ENCODE measurements at places on chromosomes 12 and 14.

DNA sequence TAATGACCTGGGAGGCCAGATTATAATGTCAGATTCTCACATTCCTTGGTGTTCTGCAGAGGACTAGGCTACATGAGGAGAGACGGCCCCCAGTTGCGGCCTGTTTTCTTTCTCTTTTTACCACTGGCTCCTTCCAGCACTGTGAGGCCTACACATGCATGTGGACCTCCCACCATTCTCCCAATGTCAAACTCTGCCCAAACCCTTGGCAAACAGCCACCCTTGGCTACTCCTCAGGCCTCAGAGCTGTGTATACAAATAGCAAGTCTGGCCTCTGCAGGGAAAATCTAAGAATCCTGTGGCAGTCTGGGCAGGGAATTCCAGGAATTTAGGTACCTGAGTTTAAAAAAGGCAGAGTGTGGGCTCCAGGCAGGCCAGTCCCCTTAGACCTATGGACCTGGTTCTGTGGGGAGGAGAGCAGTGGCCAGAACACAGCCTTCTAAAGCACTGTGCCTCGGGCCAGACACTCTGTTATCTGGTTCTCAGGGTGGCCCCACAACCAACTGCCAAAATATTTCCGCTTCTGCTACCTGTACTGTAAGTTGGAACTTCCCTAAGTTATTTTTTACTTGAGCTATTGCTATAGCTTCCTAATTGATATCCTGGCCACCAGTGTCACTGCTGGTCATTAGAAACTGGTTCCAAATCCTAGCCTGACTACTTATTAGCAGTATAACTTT is 19.9 kb upstream of the NEDD1 start:
- DNase-seq = no peak

DNA sequence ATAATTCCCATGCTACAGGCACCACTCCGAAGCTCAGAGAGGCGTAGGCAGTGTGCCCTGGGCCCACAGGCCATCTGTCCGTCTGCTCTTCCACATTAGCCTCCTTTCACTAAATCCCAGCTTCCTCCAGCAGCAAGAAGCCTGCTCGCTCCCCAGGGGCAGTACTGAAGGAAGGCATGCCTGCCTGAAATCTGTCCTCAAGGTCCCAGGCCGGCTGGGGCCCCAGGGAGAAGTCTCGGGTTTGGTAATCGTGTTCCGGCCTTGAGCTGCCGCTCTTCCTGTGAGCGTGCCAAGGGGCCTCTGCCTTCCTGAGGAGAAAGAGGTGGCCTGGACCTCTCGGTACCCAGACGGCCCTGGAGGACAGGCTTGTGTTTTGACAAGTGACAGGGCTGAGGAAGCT is 15.2 kb upstream of the DLK1 start:
- no peak for DNase-seq

DNA sequence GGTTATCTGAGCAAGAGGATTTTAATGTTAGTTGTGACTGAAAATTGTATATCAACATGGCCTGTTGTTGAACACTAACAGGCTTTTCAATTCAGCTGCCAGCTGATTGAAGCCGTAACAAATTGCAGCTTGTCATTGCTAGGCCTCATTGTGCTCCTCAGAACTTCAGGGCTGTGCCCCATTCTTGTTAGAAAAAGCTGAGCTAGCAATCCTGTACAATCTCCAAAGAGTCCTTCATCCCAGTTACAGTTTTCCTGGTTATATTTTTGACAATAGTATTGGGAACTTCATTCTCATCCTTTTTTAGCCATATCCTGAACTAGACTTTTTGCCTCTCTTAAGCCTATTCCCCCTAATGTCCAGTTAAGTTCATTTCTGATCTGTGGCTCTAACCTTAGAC is 564.1 kb upstream of the ATXN7L3B start:
- no peak for DNase-seq

GRCh38 chr14:69625299-69626131 is 14.1 kb downstream of the SUSD6 start:
- DNase-seq = peak; percentile 55

GRCh38 chr12:104615048-104615561 is 158.4 kb downstream of the CHST11 start:
- DNase-seq = no peak

DNA sequence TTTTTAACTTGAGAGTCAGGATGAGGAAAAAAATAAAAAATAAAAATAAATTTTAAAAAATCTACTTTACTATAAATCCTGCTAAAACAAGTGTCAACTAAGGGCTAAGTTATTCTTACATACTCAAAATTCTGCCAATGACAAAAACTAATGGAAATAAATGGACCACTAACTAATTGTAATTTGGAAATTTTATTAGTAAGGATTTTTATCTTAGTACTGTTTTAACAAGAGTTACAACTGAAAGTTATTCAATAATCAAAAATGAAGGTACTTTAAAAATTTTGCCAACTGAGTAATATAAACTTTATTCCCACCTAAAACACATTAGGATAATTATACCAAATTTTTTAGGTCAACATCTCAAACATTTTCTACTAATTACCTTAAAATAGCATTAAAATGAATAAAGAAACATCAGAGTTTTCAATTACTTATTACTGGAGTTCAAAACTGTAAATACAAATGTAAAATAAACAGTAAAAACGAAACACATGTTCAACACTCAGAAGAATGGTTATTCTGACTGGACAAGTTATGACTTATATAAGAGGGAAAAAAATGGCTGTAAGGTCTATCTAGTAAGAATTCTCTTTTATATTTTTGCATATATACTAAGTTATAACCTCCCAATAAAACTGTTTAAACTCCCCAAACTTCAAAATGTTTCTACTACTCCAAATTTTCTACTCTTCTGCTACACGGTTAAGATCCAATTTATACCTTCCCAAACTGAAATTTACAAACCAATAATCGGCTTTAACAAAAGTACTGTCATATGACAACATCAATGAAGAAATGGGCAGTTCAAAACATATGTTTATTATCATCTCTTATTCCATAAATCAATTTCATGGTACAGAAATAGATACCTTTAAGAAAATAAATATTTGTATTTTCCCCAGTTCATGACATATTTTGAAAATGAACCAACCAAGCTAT is 2.7 kb downstream of the HECTD1 start:
- DNase-seq = no peak

DNA sequence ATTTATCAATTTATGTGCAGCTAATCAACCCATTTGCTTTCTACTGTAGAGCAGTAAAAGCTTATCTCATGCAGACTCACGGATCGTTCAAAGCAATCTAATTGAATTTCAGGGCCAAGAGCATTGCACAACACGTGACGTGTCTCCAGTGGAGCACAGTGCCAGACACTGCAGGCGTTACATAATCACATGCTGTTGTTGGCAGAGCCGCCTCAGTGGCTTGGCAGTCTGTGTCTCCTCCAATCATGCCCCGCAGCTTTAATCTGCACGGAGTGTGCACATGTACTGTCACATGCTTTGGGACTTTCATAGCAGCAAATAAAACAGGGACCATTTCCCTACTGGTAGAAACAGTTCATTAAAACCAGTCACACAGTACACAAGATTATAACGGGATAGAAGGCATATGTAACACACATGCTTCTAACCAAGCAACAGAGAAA is 309.3 kb downstream of the ITPR2 start:
- DNase-seq = no peak

GRCh38 chr12:76441016-76441415 is 92.8 kb upstream of the BBS10 start:
- DNase-seq = no peak

DNA sequence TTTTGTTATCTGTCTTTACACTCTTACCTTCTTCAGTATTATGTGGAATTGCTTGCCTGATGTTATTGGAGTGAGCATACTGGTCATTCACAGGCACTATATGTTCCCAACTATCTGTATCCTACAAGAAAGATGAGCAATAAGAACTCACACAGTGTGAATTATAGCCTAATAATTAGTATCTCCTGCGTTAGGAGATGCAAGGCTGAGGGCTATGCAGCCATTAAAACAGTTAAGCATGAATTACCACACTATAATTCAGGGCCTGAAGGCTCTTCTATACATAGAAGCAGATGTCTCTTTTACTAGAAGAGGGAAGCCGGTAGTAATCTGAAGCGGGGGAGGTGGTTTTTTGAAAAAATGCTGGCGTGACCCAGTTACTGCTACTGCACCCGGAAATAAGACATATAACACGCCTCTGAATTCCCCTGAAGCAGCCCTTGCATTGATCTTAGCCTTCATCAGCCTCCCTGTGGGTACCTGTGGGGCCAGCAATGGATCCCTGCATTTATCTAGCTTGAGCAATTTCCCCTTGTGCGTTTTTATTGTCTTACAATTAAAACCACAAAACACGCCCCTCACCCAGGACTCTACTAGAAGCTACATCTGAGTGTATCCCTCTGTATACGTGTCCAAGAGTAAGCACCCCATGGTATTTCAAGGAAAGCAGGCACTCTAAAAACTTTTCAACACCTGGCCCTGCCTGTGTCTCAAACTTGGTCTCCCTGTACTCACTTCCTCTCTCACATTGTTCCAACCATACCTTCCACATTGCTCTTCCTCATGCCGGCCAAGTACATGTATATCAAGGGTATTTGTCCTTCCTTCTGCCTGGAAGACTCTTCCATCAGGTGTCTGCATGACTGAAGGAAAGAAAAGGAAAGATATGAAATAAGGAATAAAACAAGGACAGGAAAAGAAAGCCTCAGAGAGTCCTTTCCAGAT is 210.9 kb upstream of the ARID2 start:
- DNase-seq = peak; percentile 11

DNA sequence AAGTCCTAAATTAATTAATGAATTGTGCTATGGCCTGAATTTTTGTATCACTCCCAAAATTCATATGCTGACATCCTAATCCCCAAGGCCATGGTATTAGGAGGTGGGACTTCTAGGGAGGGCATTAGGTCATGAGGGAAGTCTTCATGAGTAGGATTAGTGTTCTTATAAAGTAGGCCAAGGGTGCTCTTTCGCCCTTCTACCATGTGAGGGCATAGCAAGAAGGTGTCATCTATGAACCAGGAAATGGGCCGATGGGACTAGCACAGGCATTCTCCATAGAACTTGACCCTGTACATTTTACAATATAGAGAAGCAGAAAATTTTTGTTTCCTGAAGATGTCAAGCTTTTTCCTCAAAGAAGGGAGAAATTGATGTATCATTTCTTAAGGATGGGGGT is 12.5 kb downstream of the SYT10 start:
- no peak for DNase-seq

- no peak for DNase-seq
These were observed 354.2 kb upstream of the ATP2B1 start for GRCh38 chr12:90062799-90063198.

DNA sequence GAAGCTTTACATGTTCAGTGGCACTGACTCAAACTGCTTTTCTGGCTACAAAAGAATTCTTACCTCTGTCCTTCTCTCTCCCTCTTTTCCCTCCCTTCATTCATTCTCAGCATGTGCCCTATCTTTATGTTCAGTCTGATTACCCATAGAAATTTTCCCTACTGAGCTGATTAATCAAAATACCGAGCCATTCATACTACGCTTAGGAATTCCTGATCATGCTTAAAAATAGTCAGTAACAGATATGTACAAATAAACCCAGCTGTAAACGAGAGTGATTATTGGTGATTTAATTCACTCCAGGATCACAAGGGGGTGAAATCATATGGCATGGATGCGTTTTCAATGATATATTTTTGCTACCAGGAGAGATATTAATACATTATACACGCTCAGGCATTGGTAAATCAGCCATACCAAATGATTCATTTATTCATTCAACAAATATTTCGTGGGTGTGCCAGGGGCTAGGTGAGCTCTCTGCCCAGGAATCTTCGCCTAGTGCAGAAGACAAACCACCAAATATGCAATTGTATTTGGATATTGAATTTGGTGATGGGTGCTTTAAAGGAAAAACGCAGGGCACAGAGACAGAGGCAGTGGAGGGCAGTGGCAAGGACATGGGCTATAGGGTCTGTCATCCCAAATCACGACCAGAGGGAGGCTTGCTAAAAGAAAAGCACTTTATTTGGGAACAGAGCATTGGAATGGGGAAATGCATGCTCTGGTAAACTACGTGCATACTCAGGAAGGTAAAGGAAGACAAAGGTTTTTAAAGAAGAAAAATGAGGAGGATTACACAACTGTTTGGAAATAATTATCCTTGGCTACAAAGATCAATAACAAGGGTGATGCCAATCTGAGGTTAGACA is 13.9 kb upstream of the VRK1 start:
- no peak for DNase-seq

GRCh38 chr14:64119500-64119899 is 174.7 kb downstream of the ESR2 start:
- DNase-seq = no peak

- no peak for DNase-seq
These were observed 7.6 kb upstream of the SMUG1 start for GRCh38 chr12:54196396-54196795.

- DNase-seq = no peak
These were observed 15.3 kb downstream of the FAM222A start for GRCh38 chr12:109728921-109729320.

- no peak for DNase-seq
These were observed 47.4 kb downstream of the SAMD4A start for GRCh38 chr14:54614296-54614695.

GRCh38 chr14:77139540-77140358 is 1.8 kb downstream of the ZDHHC22 start:
- no peak for DNase-seq

DNA sequence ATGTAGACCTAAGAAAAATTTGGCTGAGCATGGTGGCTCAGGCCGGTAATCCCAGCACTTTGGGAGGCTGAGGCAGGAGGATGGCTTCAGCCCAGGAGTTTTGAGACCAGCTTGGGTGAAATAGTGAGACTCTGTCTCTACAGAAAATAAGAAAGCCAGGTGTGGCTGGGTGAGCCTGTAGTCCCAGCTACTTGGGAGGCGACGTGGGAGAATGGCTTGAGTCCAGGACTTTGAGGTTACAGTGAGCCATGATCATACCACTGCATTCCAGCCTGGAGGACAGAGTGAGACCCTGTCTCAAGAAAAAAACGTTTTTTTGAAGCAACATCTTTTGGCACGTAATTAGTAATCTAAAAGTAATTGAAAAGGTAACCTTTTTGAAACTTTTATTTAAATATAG is 70.9 kb downstream of the FERMT2 start:
- no peak for DNase-seq

DNA sequence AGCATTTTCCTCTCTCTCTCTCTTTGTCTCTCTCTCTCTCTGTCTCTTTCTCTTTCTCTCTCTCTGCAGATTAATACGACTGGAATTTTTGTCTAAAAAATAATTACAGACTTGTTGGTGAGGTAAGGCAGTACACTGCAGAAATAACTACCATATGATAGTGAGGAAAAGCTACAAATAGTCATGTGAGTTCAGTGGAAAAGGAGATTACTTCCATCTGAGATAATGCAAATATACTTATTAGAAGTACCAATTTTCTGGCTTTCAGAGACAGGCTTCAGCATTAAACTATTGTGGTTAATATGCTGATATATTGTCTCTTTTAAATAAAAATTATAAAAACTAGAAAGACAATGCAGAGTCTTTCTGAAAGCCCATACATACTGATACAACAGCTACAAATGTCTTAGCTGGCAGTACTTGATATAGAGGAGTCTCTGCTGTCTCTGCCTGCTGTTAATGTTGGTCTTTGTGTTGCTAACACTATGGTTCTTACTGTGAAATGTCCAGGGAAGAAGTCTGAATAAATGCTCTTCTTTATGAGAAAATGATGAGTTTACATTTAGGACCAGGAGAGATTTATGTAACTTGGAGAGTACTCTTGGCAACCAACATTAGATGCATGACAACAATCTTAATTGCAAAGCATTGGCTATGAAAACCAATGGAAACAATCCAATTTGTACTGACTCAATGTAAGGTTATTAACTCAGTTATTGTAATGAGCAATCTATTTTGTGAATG is 167.0 kb downstream of the LRFN5 start:
- no peak for DNase-seq

- no peak for DNase-seq
These were observed 29.8 kb upstream of the NFYB start for GRCh38 chr12:104167519-104168458.

GRCh38 chr14:103273745-103274615 is 60.1 kb upstream of the EIF5 start:
- DNase-seq = no peak
